ENCODE measurements at places on chromosomes 5 and 9.

DNA sequence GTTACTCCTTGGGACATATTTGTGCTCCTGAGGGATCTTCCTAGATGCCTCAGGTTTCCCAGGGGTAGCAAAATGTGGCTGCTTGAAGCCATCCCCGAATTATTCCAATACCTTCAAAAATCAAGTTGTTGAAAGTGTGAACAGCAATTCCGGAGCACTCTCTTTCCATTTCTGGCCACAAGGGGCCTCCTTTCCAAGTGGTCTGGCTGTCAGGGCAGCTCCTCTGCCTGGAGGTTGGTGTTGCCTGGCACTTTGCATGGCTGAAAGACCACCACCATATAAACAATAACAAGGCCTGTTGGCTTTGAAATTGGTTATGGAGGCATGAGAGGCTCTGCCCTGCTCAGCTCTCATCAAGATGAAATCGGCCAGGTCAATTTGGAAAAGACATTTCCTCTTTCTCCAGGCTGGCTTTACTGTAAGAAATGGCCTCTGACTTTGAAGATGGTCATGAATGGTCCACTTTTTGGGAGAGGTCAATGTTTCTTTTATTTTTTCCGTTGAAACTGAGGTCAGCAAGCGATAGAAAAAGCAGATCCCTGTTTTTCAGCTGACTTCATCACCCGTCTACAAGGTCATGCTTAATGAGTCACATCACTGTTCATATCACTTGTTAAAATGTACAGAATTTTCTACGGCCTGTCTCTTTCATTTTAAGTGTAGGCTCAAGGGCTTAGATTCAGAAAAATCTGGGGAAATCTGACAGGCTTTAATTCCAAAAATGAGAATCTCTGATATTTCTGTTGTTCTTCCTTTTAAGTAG lies 481.1 kb upstream of the ZNF608 start:
- peak; percentile 3 for DNase-seq

GRCh38 chr9:77807281-77807683 lies 159.2 kb upstream of the GNA14 start:
- no peak for DNase-seq

- DNase-seq, result no peak
Measured at GRCh38 chr5:150658699-150659265, 2.3 kb upstream of the MYOZ3 start.

GRCh38 chr5:143898381-143898780 lies 86.4 kb downstream of the HMHB1 start:
- DNase-seq, result peak; percentile 61

GRCh38 chr5:87347272-87347671 lies 65.5 kb downstream of the CCNH start:
- DNase-seq, result no peak

GRCh38 chr5:173411791-173412555 lies 83.8 kb upstream of the STC2 start:
- no peak for DNase-seq

GRCh38 chr5:23507278-23507685 lies at the start of gene PRDM9:
TSS of gene PRDM9 (plus strand) at chr5:23507609. CDS start at chr5:23509034, 1,425 bp downstream.
- no peak for DNase-seq

Data from Jurkat, Clone E6-1 (cell line).